Thyroid gland (tissue), 4 donors: ENCODE measurements at places on chromosomes 3 and 15.

- no peak for DNase-seq
Observed at GRCh38 chr3:196624907-196625306, 14.6 kb upstream of the NRROS start.

- DNase-seq = no peak
Observed at GRCh38 chr15:34691034-34691433, 63.8 kb downstream of the GJD2 start.

DNA sequence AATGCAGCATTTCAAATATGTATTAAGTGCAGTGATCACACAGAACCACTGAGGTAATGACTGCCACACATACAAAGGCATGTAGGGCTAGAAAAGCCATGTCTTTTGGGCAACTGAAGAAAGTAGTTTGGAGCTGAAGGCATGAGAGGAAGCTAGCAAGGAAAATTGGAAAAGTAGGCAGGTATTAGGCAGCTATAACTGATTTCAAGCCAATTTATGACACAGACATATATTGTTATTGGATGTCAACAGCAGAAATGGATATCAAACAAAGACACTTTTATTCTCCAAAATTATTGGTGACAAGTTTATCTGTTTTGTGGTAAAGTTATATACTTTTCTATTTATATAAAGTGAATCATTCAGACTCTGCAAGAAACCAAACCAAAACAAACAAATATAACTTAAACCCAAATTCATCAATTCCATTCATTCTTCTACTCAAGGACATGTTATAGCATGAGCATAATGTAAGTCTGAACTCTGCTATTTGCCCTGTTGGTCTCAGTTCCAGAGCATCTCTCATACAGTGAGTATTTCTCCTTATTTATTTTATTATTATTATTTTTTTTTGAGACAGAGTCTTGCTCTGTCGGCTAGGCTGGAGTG, 307.4 kb upstream of the COL8A1 start:
- DNase-seq = no peak

DNA sequence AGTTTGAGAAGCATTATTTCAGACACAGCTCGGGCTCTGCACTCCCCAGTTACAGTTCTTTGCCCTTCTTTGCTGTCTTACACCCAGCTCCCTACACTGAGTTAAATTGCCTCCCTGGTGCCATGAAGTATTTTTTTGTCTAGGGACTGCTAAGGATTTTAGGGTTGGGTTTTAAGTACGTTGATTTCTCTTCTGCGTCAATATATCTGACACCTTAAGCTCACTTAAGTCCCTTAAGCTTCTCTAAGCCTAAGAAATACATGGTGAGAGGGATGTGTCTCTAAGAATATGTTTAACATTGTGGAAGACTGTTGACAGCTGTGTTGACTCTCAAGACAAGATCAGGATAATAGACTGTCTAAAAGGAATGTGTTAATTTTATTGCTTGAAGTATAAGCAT, 400.5 kb downstream of the PTPRG start:
- no peak for DNase-seq

- DNase-seq = no peak
Observed at GRCh38 chr3:144036498-144036897, 64.9 kb downstream of the DIPK2A start.

DNA sequence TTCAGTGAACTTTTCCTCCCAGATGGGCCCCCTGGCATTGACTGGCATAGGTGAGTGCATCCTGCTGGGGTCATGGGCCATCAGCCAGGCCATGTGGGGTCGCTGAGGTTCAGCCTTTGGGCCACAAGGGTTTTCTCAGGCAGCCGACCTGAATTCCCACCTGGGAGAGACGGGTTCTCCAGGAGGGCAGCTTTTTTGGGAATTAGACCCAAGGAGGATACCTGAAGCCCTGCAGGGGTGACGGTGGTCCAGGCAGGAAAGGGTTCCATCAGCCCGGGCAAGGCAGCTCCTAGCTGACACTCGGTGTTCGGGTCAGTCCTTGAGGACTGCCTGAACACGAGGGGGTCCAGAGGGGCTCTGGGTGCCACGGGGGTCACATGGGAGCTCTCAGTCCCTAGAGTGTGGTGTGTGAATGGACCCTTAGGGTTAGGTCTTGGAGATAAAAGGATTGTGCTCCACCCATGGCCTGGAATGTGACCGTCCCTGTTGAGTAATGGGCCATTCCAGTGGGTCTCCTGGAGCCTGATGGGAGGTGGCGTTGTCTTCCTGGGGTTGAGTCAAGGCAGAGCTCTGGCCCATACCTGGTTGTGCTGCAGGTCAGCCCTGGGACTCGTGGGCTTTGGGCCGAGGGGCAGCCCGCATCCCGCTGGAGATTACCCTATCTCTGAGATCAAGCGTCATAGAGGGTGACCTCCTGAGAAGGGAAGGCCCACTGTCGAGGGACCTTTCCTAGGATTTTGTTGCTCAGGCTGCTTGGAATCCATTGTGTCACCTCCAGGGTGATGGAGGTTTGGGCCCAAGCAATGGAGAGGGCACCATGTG, 192.8 kb downstream of the UBE3A start:
- peak; percentile 1 for DNase-seq

GRCh38 chr15:60373327-60373726, 24.5 kb downstream of the ANXA2 start:
- DNase-seq = no peak

GRCh38 chr15:48031466-48031865, 89.3 kb upstream of the SLC24A5 start:
- DNase-seq = no peak

DNA sequence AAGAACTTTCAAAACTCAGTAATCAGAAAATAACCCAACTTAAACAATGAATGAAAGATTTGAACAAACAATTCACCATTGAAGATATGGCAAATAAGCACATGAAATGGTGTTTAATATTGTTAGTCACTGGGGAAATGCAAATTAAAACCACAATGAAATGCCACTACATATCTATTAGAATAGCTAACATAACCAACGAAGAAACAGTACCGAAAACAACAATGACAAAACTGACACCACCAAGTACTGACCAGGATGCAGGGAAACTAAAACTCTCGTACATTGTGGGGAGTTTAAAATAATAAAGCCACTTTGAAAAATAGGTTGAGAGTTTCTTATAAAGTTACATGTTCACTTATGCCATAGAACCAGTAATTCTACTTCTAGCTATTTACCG, 69.1 kb downstream of the KBTBD8 start:
- DNase-seq = no peak

- peak; percentile 42 for DNase-seq
Observed at GRCh38 chr3:36380221-36381031, at the start of gene STAC. Gene STAC, plus strand, starts transcription at chr3:36380504. Its CDS starts 140 bp downstream, at chr3:36380644.

DNA sequence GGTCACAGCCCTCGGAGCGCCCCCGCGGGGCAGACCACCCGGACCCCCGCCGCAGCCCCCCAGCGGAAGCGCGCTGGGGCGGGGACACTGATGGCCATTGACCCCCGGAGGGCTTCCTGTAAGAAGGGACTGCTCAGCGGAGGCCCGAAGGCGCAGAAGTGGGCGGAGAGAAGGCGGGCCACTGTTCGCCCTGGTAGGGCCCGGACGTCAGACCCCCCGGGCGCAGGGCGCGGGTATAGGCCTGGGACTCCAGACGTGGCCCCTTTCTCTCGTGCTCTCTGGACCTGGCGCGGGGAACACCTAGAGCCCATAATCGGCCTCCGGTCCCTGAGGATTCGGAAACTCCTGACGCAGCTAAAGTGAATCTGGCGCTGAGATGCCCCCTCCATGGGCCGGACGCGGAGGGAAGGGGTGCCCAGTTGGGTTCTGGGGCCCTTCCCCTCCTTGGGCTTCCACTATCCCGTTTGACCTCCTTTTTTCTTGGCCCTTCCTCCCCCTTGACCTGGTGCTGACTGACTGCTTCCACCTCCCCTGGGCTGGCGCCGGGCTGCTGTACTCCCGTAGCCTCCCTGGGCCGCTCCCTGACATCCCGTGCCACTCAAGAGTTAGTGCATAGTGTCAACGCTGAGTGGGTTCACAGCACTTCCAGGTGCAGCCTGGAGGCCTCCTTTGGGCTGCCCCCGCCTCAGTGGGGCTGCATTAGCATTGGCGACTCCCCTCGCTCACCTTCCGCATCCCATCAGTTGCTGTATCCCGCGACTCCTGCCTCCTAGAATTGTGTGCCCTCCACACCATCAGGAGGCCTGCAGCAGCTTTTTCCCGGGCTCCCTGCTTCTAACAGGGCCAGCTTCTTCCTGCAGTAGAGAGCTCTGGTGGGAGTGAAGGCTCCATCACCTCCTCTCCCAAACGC, 694 bp downstream of the ABTB1 start:
- DNase-seq = peak; percentile 45

- no peak for DNase-seq
Observed at GRCh38 chr3:11658180-11658579, 14.5 kb upstream of the VGLL4 start.

DNA sequence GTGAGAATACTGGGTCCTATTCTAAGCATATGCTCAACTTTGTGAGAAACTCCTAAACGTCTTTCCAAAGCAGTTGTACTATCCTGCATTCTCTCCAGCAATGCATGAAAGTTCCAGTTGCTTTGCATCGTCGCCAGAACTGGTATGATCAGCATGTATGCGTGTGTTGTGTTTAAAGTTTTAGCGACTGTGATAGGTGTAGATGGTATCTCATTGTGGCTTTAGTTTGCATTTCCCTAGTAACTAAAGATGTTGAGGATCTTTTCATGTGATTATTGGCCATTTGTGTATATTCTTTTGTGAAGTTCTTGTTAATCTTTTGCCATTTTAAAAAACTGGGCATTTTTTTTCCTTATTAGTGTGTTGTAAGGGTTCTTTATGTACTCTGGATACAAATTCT, 115.1 kb downstream of the SPATA16 start:
- no peak for DNase-seq

DNA sequence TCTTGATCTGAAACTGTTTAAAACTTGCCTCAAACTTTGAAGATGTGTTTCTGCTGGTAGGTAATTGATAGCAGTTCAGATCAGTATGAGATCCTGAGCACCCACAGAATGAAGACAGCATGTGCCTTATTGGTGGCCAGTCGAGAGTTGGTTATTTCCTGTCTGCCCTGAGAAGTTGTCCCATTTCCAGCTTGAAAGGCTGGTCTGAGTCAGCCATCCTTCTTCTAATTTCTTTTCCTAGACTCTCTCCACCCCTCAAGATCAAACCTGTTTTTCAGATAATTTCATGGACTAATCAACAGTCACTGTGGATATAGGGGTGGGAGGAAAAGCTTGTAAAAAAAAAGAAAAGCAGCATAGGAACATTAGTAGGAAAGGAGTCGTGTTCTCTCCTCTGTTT, 464.4 kb downstream of the FOXP1 start:
- no peak for DNase-seq

DNA sequence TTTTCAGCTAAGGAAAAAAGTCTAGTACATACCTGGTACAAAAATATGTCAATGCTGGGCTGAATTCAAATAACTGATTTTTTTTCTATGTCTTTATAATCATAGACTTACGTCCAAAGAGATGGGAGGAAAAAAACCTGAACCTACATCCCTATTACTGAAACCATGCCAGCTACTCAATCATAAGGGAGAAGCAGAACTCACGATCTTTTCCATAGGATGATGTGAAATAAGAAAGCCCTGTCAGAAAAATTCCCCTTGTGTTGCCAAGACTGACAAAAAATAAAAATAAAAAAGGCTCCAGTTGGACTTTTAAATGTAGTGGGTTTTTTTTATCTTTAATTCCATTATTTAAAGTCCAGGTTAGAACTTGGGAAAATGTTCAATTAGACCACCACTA, 3.3 kb downstream of the MSL2 start:
- no peak for DNase-seq

DNA sequence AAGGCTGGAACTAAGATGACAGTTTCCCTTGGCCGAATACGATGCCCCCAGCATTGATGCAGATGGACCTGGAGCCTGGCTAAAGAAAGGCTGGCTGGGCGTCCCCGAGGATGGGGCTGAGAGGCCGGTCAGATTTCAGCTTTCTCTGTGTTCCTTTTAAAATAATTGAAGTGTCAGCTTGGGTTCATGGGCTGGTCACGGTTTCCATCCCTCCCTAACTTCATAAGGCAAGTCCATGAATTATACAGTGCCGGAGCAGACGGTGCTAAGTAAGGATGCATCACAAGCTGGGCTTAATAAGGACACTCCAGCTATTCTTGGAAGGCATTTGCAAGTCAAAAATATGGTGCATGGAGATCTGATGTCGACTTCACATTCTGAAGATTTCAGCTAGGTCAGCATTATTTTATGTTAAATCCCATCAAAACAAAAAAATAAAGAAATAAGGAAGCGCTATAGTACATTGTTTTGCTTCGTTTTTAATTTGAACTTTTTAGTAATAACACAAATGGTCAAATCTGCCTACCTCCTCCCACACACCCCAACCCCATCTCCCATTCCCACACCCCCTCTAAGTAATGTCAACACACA, 220.8 kb downstream of the RPLP1 start:
- DNase-seq = no peak

GRCh38 chr15:52808996-52809395, 18.9 kb upstream of the ONECUT1 start:
- no peak for DNase-seq

DNA sequence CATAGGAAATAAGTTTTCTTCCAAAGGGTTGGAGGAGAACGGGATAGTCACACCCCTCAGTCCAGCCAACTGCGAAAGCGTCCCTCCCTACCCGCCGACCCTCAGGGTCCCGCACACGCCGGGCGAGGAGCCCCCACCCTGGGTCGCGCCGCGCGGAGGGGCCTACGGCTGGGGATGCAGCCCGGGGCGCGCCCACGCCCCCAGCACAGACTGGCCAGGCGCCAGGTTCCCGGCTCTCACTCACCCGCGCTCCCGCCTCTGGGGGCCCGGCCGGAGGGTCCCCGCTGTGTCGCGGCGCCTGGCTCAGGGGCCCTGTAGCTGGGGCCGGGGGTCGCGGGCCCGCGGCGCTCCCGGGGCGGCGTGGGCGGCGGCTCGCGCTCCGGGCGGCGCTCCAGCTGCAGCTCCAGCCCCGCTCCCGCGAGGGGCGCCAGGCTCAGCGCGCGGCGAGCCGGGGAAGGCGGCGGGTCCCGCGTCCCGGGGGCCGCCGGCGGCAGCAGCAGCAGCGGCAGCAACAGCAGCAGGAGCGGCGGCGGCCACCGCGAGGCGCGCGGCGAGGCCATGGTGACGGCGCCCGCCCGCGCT, 375 bp downstream of the HEG1 start:
- DNase-seq = peak; percentile 33

DNA sequence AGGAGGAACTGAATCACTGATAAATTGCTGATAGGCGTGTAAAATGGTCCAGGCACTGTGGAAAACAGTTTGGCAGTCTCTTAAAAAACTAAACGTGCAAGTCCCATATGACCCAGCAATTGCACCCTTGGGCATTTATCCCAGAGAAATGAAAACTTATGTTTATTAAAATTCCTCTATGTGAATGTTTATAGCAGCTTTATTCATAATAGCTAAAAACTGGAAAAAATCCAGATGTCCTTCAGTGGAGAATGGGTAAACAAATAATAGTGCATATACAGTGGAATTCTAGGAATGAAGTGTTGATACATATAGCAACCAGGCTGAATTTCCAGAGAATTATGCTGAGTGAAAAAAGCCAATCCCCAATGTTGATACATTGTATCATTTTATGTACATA, 482.2 kb upstream of the PDZRN3 start:
- no peak for DNase-seq
